ENCODE measurements at places on chromosomes 6 and 20.

DNA sequence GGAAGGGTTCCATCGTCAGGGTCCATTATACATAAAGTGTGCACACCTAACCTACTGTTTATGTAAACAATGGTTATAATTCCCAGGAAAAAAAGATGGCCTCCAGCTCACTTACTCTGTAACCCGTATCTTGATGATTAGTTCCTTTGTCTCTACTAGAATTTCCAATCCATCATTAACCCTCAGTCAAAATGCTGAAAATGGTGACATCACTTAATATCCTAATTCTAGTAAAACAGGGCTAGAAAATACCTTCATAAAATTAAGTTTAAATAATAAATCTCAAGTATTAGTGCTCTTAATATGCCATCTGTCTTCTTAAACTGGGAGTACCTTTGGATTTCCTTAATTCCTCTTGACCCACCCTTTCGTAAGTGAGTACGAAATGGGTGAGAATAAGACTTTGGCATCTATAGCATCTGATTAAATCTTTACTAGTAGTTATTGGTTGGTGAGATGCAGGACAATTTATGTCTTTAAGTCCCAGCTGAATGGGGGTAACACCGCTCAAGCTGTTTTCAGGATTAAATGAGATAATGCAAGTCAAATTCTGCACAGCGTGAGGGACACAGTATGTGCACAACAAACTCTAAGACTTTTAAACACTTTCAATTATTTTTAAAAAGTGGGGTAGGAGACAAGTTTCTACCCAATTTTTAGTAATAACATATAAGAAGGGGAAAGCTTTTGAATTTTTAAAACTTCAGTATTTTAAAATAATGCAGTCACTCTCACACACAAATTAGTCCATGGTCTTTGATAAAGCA, 1.6 kb downstream of the HMGN3 start:
- DNase-seq, result no peak

- no peak for DNase-seq
Measured at GRCh38 chr20:37389241-37389747, 43.4 kb downstream of the SRC start.

GRCh38 chr20:8094850-8095249, 37.2 kb upstream of the PLCB1 start:
- no peak for DNase-seq

GRCh38 chr6:104698979-104699378, 160.7 kb downstream of the HACE1 start:
- no peak for DNase-seq

GRCh38 chr6:75932067-75932466, 140.4 kb downstream of the IMPG1 start:
- no peak for DNase-seq

DNA sequence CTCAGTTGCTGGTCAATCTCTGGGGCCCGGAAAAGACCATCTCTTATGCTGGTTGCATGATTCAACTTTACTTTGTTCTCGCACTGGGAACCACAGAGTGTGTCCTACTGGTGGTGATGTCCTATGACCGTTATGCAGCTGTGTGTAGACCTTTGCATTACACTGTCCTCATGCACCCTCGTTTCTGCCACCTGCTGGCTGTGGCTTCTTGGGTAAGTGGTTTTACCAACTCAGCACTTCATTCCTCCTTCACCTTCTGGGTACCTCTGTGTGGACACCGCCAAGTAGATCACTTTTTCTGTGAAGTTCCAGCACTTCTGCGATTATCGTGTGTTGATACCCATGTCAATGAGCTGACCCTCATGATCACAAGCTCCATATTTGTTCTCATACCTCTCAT, 4.3 kb downstream of the OR2J3 start:
- DNase-seq, result no peak

GRCh38 chr6:11323666-11324452, 91.4 kb upstream of the NEDD9 start:
- no peak for DNase-seq
